ENCODE measurements at places on chromosomes 5 and 9. TPM values are rescaled to one million over a fixed set of nuclear protein-coding genes. Genes with fewer than 3 reads are reported as not detected.

DNA sequence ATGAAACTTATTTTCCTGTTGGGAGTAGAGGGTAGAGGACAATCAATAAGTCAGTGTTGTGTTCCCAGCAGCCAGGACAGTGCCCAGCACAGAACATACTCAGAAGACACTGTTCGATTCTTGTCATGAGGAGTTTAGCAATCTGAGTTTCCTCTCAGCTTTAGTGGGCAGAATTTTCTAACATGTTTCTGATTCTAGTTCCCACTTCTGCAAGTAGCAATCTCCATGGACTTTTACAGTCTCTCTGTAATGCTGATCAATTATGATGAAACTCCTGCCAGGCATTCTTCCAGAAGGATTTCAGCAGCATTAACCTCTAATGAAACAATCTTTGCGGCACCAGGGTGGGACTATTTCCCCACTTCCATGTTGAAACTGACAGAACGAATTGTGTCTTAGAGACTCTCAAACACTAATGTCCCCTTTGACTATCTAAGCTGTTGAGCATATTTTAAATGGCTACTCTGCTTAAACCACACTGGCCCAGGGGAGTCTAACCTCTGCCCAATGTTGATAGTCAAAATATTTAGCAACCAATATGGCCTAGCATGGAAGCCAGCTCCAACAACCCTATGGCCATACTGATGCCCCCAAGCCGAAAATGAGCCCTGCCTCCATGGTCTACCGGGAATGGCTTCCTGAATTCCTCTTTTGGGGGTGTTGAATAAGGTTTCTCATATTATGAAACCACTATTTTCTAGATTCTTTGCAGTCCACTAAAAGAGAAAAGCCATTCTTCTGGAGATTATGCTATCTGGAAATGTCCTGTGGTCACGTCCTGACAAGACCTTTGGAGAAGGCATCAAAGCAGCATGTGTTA, 484.3 kb downstream of the BNC2 start:
- DNase-seq, result no peak

DNA sequence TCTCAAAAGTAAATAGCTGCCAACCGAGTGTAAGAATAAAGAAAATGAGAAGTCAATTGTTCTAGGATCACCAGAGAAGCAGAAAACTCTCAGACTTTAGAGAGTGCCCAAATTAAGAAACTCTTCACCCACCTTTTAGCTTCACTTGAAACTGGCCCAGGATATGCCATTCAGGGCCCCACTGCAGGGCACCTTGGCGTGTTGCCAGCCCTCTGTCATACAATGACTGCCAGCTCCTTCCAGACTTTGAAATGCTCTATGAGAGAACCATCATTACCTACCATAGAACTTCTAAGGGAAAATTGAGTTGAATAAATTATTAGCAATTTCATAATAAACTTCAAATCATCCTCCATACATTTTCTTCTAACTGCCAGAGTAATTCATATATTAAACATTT, 240.5 kb downstream of the CETN3 start:
- no peak for DNase-seq

DNA sequence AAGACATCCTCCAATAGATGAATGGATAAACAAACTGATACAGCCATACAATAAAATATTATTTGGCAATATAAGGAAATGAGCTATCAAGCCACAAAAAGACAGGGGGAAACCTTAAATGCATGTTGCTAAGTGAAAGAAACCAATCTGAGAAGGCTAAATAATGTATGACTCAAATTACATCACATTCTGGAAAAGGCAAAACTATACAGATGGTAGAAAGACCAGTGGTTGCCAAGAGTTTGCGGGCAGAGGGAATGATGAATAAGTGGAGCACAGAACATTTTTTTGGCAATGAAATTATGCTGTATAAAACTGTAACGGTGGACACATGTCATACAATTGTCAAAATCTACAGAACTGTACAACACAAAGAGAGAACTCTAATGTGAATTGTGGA, 63.3 kb downstream of the CSF2 start:
- DNase-seq, result no peak

- DNase-seq, result no peak
These were observed 161.4 kb downstream of the GIN1 start for GRCh38 chr5:102958481-102959011.

Gene SPARC
- total RNA-seq, result 64.3 TPM

Gene DBH
- total RNA-seq, result not detected

Gene ZBED3
- total RNA-seq, result 1.9 TPM

Gene SCGB3A2
- not detected for total RNA-seq

Gene IL4
- total RNA-seq, result not detected

Gene FSTL4
- total RNA-seq, result not detected

Gene ZFAND5
- total RNA-seq, result 69.0 TPM
